Left lobe of liver (tissue), 2 donors: ENCODE measurements at places on chromosomes 3 and 15. TPM values are rescaled to one million over a fixed set of nuclear protein-coding genes. Genes with fewer than 3 reads are reported as not detected.

DNA sequence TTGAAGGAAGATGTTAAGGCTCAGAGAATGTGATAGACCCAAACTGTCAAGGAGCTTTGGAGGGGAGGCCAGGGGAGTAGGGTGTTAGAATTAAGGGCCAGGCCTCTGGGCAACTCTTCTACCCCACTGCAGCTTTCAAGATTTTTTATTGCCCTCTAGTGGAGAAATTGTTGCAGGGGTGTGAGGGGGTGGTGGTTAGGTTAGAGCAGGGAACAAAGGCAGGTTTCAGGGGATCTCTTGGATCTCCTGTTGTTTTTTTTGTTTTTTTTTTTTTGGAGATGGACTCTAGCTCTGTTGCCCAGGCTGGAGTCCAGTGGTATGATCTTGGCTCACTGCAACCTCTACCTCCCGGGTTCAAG, 1.4 kb upstream of the SEC13 start:
- DNase-seq, result no peak

DNA sequence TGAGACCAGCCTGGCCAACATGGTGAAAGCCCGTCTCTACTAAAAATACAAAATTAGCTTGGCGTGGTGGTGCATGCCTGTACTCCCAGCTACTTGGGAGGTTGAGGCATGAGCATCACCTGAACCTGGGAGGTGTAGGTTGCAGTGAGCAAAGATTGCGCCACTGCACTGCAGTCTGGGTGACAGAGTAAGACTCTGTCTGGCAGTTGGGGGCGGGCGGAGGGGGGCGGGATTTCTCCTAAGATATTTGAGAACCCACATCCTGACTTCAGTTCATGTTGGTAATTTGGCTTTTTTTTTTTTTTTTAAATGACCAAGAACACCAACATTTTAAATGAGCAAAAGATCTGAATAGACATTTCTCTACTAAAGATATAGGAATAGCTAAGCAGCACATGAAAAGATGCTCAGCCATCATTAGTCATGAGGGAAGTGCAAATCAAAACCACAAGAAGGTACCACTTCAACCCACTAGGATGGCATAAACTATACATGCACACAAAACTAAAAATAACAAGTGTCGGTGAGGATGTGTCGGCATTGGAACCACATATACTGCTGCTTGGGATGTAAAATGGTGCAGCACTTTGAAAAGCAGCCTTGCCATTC, 75.6 kb upstream of the LMOD3 start:
- DNase-seq, result no peak

DNA sequence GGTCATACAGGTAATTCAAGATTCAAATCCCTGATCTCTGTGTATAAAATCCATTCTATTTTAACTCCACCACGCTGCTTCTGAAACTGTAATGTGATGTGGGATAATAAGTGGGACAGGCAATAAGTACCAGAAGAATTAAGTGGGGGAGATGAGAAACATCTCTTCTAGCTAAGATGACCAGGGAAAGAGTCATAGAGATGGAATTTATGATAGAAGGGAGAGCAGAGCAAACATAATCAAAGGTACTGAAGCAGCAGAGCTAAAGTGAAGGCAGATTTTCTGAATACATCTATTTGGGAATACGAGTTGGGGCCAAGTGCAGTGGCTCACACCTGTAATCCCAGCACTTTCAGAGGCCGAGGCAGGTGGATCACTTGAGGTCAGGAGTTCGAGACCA, 4.9 kb downstream of the MRPL47 start:
- DNase-seq, result no peak

The RASL12 gene
- total RNA-seq, result 0.15 TPM

The KCNMB3 gene
- total RNA-seq, result 1.7 TPM

The TRPM1 gene
- 0.10 TPM for total RNA-seq
